ENCODE measurements at places on chromosomes 13 and 19.

- DNase-seq, result no peak
These were observed 59.5 kb downstream of the TEX26 start for GRCh38 chr13:30991922-30992321.

DNA sequence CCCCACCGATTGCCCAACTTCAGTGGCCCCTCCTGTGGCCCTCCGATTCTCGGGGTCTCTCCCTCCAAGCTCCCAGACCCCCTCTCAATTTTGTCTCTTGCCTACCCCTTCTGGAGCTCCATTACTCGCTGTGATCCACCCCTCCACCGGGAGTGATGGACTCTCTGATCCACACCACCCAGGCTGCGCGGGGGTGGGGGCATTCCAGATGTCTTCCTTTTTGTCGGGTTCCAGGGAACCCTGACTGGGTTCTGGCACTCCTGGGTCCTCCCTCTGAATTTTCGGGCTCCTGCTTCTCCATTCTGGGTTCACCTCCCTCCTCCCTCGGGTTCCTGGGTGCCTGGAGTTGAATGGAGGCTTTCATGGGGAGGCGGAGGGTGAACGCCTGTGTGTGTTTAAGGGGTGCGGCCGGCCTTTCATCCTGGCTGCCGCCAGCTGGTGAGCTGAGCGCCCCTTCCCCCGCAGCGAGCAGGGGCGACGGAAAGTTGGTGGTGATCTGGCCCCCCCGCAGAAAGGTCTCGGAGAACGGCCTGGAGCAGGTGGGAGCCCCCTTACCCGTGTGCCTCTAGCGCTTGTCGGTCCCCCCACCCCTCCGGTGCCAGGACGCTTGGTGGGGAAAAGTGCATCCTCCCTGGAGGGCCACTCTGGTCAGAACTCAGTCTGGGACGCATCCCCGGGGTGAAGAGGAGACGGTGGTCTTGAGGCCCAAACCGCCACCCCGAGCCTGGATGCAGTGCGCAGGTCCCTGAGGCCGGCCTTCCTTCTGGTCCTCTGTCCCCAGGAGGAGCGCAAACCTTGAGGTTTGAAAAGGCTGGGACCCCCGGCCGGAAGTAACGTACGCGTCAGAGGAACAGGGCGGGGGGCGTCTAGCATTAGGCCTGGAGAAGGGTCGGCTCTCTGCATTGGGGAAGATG, 1.6 kb downstream of the MISP3 start:
- peak; percentile 34 for DNase-seq

DNA sequence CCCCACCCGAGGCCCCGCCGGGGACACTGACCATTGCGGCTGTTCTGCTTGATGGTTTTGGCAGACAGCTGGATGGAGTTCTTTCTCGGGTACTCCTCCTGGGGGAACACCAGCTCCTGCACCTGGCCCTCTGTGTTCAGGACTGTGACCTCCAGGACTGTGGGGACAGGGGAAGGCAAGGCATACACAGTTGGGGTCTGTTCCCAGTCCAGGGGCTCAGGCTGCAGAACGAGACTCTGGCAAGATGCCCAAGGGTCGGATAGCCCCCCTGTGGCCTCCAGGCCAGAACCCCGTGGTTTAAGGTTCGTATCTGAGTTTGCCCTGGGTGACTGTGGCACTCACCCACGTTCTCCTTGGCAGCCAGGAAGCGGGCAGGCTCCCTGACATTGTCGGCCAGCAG, 22.7 kb upstream of the ASF1B start:
- DNase-seq, result no peak

DNA sequence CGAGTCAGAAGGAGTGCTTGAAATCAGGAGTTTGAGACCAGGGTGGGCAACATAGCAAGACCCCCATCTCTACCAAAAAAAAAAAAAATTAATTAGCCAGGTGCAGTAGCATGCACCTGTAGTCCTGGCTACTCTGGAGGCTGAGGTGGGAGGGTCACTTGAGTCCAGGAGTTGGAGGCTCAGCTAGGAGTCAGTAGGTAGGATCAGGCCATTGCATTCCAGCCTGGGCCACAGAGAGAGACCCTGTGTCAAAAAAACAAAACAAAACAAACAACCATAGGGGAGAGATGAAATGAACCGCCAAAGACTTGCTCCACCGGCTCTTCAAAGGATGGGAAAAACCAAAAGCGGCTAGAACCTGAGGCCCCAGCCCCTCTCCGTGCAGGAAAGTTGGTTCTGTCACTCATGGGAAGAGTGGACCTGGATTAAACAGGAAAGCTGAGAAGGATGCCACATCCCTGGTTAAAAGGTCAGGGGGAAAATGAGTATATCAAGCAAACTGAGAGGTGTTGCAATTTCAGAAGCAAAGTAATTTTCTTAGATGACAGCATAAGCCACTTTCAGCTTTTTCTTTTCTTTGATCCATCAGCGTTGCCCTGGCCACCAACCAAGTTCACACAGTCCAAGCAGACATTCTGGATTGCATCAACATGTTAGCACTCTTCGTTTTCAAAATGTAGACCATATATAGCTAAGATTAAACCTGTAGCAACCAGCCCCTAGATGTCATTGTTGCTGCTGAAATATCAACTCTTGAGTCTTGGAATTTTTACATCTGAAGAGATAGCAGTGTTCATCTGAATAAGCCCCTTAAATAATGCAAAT, 8.9 kb upstream of the ZNF507 start:
- DNase-seq, result no peak

DNA sequence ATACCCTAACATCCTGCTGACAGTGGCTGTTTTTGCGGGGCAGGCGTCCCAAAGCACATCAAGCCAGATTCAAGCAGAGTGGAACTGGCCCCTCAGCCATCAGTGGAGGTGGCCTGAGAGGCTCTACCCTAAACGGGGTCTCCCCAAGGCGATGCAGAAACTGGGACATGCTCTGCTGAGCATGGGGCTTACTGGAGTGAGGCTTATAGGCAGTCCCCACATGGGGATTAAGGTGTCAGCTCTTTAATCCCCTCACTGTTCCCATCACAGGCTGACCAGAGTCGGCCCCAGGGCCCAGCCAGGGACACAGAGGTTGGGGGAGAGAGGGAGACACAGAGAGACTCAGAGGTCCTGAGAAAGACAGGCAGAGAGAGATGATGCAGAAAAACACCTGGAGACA, 17.0 kb downstream of the CYP2F1 start:
- no peak for DNase-seq

- DNase-seq, result no peak
These were observed 3.7 kb upstream of the IRS2 start for GRCh38 chr13:109790086-109790485.

DNA sequence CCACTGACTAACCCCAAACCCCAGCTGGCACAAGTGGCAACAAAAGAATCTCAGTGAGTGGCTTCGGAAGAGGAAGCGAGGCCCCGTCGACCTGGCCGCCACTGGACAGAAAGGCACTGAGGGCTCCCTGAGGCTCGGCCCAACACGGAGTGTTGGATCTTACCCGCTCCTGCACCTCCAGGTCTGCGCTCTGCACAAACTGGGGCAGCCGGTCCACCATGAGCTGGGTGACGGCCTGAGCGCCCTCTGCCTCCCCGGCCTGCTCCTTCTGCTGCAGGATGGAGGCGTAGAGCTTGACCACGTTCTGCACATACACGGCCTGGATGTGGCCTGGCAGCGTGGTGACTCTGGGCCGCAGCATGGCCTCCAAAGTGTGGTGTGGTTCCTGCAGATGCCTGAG, 21.7 kb downstream of the IZUMO4 start:
- no peak for DNase-seq

DNA sequence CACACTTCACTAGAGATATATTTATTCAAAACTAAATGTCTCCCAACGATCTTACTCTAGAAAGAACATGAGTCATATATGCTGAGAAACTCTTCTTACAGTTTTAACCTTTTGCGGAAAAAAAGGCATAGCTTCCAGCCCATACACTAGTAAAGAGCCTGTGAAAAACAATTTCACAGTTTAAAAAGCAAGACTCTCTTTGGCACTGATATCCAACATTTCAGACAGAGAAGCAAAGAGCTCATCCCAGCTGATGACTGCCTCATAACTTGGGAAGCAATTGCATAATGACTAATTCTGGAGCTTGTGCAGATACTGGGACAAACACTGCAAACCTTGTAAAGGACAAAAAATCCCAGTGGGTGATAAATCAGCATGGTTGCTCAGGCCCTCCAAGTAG, 88.0 kb downstream of the ENOX1 start:
- no peak for DNase-seq

Data from GM20000 (cell line).